ENCODE measurements at places on chromosomes 2 and 18.

- DNase-seq, result no peak
Measured at GRCh38 chr2:75656563-75656962, 10.0 kb downstream of the MRPL19 start.

DNA sequence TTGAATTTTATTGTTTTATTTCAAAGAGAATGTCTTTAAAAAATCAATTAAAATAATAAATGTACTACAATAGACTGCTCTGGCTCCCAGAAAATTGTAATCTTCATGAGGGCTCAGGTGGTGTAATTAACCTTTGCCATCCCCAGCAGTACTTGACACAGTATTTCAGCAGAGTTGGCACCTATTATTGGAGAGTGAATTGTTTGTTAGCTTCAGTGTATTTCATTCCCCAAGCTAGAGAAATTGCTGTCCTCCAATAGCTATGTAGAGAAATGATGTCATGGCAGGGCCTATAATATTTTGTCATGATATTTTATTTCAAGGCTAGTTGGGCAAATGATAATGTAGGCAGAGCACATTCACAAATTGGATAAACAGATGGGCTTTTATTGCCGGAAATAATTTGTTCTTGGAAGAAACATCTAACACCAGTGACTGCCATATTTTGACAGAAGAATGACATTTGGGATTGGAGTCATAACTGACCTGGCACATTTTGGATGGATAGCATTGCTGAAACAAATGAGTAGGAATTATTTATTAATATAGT is 712.0 kb upstream of the NXPH2 start:
- no peak for DNase-seq

- DNase-seq, result no peak
Measured at GRCh38 chr2:123864416-123864815, 160.7 kb upstream of the CNTNAP5 start.

DNA sequence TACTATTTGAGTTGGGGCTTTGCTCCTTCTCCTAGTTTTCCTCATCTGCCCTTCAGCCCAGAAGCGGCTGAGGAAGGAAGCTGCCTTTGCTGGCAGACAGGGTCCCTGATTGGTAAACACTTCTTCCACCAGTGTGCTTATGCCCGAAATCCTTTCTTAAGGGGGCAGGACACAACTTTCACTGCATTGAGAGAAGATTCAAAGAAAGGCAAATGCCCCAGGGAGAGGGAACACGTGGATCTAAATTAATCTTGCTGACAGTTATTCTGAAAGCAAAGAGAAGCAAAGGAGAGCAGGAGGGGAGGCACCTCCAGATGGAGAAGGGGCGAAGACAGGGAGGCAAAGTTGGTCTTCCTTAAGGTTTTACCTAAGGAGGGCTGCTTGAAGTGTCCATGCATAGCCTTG is 92.1 kb upstream of the EFEMP1 start:
- DNase-seq, result no peak

GRCh38 chr2:84741182-84741822 is 139.6 kb downstream of the TRABD2A start:
- peak; percentile 40 for DNase-seq

- no peak for DNase-seq
Measured at GRCh38 chr2:65604246-65604645, 171.8 kb upstream of the SPRED2 start.

DNA sequence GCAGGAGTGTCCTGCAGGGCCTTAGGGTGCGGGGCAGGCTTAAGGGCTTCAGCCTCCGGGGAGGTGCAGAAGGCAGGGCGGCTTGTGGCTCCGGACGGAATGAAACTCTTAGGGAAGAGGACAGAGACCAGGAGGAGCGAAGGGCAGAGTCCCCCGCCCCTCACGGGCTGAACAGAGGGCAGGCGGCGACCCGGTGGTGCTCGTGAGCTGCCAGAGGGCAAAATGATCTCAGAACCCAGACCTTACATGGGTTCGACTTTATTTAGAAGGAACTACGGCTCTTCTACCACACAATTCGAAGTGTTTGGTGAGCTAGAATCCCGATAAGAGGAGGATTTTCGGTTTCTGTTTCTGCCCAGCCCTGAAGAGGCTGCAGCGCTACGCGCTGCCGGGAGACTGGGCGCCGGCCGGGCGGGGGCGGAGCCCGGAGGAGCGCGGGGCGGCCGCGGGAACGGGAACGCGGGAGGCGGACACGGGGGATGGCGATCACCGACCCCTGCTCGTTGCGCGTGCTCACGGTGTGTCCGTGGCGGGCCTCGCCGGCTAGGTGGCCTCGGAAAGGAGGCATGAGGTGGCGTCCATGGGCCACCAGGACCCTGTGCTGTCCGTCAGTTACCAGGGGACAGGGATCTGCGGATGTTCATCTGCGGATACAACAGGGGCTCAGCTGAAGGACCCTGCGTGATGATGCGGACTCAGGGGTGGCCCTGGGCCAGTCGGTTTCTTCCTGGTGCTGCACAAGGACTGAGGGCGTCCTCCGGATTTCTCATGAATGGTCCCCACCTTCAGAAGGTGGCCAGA is 4.2 kb upstream of the SP100 start:
- DNase-seq, result peak; percentile 51

- no peak for DNase-seq
Measured at GRCh38 chr18:6835345-6835744, 105.8 kb downstream of the ARHGAP28 start.

DNA sequence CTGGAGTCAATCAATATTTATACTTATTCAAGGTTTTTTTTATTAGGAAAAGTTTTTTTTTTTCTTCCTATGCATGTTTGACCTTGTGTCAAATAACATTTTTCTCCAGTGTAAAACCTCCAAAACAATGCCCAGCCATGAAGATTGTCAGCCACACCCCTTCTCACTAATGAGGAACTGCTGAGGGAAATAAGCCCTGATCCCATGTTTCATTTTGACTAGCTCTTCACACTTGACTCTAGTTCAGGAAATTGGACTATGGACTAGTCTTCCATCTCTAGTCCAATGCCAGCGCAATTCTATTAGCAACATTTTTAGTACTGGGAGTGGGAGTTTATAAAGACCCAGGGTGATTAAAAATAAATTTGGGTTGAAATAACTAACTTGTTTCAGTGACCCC is 275.6 kb upstream of the CXCR4 start:
- DNase-seq, result no peak

DNA sequence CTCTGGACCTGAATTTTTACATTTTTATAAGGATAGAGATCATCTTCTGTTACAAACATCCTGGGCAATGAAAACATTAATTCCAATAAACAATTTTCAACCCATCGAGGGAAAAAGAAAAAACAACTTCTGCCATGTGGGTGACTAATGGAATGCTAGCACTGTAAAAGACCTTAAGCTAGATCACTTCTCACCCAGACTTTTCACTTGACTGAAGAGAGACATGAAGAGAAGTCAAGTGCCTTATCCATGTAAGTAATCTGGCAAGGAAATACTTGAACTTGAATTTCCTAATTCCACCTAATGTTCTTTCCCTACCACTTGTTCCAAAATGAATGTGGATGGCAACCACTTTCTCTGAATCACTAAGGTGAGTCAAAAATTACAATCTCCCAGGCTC is 98.3 kb upstream of the ACVR1C start:
- no peak for DNase-seq

- DNase-seq, result no peak
Measured at GRCh38 chr2:38960609-38961320, 71.1 kb downstream of the ARHGEF33 start.

DNA sequence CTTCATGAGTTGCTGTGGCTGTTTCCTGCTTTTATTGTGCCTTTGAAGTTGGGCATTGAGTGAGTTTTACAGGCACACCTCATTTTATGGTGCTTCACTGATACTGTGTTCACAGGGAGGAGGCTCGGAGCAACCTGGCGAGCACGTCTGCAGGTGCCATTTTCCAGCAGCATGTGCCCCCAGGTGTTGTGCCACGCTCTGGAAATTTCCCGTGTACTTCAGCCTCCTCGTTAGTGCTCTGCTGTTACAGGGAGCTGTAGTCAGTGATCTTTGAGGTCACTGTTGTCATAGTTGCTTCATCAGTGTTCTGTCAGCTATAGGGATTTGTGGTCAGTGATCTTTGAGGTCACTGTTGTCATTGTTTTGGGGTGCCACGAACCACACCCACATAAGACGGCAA is 20.1 kb downstream of the CTDP1 start:
- DNase-seq, result no peak
